Putamen (tissue), 1 donor: ENCODE measurements at places on chromosomes 7 and 10.

DNA sequence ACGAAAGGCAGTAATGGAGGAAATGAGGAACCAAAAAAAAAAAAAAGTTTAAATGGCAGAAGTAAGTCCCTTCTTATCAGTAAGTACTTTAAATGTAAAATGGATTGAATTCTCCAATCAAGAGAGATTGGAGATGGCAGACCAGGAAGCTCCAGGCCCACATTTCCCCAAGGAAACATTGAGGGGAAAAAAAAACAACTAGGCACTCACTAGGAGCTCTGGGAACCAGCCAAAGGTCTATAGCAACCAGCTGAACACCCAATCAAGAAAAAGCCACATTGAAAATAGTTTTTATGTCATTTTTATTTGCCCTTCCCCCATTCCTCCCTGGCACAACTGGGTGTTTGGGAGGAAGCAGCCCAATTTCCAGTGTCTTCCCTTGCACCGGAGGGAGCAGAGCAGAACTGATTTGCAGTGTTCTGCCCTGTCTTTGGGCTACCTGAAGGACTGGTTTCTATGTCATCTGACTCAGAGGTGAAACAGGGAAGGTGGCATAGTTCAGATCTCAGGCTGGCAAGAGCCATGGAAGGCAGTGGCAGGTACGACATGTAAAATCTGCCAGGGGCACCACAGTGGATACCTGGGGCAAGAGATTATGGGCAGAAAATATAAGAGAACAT, 121.9 kb downstream of the SMURF1 start:
- DNase-seq = no peak

DNA sequence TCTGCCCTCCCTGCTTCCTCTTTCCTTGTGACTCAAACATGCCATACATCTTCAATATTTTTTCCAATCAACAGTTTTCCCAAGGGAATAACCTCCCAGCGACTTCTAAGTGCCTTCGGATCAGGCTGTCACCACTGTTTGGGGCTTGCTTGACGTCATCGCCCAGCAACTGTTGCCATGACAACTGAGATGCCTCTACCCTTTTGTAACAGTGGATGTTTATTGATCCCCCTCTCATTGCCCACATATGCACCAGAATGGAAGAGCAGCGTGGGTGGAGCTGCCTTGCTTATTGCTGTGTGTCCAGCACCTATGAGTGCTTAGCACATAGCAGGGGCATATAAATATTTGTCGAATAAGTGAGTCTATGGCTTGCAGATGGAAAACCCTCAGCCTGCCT, 14.4 kb downstream of the FFAR4 start:
- DNase-seq = peak; percentile 34

- DNase-seq = no peak
Measured at GRCh38 chr7:33764752-33765451, 140.4 kb upstream of the BMPER start.

- DNase-seq = no peak
Measured at GRCh38 chr7:43538404-43538771, 44.5 kb upstream of the STK17A start.

DNA sequence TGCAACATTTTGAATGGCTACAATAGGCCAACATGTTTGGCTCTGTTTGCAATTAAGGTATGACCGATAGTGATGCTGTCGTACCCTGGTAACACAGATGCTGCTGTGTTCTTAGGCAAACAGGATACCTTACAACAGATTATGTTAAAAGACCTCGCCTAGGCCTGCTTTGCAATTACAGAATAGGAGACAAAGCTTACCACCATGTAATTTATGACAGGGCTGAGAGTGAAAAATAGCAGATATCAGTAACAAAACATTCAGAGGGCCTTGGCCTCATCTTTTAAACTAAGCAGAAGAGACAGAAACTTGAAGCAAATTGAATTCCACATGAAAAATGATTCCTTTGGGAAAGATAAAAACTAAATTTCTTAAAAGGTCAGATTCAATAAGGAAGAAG, 29.4 kb upstream of the ABLIM1 start:
- DNase-seq = no peak

GRCh38 chr10:130231251-130231741, 95.1 kb downstream of the GLRX3 start:
- no peak for DNase-seq

DNA sequence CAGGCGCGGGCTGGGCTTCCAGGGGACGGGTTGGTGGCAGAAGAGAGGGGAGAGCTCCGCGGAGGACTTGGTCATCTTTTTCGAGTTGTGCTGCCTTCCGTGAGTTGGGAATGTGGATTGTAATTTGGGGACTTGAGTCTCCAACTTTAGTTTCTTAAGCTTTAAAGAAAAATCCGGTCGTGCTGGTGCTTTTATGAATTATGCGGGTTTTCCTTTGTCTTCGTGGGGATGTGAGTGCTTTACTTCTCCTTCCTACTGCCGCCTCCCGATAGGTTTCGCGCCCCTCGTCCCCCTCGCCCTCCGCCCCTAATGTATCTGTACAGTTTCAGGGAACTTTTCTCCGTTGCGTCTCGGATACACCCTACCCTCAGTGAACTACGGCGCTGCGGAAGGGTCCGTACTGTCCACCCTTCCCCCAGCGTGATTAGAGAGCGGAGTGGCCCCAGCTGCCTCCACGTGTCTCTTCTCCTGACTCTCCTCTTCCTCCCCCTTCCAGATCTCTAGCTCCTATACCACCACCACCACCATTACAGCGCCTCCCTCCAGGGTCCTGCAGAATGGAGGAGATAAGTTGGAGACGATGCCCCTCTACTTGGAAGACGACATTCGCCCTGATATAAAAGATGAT, 649 bp downstream of the SCD start:
- no peak for DNase-seq

DNA sequence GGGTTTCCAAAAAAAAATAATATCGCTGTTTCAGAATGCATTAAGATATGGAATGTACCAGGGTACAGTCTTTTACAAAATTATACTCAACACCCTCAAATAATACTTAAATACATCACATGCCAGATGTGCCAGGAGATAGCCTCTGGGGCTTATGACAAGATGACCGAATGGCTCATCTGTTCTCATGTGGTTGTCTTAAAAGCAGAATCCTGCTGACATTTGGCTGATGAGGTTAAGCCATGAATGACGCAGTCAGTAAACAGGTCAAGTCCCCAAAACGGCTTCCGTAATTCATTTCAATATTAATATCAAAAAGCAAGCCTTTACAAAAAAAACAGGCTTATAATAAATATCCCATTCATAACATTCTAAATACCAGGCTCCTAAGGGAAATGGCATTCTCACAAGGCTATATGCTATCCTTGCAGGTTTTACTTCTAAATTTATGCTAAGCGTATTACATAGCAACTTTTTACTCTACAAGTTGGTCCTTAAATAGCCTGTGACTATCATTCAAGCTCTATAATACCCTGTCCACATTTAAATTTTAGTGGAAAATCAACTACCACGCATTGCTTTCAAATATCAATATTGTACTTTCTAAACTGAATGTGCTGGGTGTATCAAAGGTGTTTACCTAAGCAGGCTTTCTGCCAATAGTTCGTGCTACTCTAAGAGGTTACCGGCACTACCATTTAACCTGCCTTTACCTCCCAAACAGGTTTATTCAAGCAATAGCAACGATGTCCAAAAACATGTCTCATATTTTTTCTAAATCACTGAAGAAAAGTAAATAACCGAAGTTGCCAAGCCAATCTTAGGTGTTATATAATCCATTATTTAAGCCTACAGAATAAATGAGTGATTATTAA, 15.6 kb downstream of the SMURF1 start:
- DNase-seq = no peak

GRCh38 chr7:2499181-2499580, 20.4 kb upstream of the LFNG start:
- no peak for DNase-seq

DNA sequence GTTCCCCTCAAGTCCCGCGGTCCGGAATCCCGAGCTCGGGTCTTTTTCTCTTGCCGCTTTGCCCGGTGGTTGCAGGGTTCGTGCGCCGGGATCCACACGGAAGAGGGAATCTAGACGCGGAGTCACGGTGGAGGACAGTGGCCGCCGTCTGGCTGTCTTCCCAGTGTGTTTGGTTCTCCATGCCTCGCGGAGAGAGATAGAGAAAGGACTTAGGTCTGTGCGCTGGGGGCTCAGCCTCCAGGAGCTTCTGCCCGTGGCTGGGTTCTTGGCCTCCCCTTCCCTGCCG, 1.6 kb downstream of the FFAR4 start:
- no peak for DNase-seq

GRCh38 chr7:143281529-143281928, 3.2 kb upstream of the TMEM139 start:
- DNase-seq = no peak

DNA sequence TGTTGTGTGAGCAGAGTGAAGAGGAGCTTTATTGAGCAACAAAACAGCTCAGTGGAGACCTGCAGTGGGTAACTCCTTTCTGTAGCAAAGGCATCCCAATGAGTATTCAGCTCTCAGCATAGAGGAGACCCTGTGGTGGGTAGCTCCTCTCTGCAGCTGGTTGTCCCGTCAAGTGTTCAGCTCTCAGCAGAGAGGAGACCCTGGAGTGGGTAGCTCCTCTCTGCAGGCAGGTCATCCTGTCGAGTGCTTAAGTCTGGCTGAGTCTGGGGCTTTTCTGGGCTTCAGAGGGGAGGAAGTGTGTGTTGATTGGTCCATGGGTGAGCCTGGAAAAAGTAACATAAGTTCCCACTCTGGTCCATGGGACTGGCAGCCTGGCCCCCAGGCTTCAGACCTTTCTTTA, 171.9 kb upstream of the LRGUK start:
- DNase-seq = no peak

GRCh38 chr10:5628451-5629302, 37.7 kb downstream of the ASB13 start:
- no peak for DNase-seq

GRCh38 chr7:34564091-34564490, 93.9 kb upstream of the NPSR1 start:
- DNase-seq = no peak

DNA sequence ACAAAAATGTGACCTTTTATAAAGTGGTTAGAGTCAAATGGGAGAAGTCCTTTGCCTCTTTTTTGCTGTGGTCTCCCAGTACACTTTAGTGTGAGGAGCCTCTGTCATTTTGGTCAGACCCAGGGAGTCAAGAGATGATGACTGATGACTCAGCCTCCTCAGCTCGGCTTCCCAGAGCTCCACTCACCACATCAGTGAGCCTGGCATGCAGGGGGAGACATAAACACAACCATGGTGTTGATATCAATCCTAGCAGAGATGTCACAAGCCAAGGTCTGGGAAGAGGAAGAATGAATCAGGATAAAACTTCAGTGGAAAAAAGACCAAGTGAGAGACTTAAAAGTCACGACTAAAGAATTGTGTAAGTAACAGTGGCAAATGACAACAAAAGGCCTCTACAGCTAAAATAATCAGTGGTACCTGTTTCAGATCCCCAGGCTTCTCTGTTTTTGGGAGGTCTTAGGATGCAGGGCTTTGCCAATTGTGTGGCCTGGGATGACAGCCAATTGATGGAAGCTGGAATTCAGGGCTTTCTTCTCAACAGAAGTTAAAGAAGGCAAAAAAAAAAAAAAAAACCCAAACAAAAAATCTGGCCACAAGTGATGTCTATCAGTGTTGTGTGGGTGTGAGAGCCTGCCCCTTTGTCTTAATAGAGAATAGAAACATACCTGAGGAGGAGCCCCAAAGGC, 50.2 kb downstream of the TFAM start:
- DNase-seq = no peak

- no peak for DNase-seq
Measured at GRCh38 chr10:48548531-48549135, 56.2 kb downstream of the ARHGAP22 start.
